CD4-positive, alpha-beta memory T cell (primary cell): ENCODE measurements at places on chromosomes 5 and 9. TPM values are rescaled to one million over a fixed set of nuclear protein-coding genes. Genes with fewer than 3 reads are reported as not detected.

The TAF11L11 gene
- not detected for total RNA-seq

The NTNG2 gene
- total RNA-seq, result 5.9 TPM

The IRX2 gene
- not detected for total RNA-seq

The GABRB2 gene
- not detected for total RNA-seq

The PCDHB6 gene
- total RNA-seq, result not detected

DNA sequence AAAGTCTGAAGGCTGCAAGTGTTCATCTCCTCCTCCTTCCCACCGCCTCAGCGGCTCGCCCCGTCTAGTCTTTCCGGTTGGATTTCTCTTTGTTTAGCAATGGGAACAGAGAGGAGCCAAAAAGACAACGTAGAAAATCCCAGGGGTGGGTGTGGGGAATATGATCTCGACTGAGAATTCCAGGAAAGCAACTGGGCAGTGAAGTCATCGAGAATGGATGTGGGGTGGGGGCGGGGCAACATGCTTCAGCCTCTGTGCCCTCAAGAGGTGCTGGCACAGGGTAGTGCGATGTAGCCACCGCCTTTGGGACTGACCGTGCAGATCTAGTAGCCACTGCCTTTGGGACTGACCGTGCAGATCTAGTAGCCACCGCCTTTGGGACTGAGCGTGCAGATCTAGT lies 12.9 kb downstream of the MSX2 start:
- H3K27me3 ChIP-seq, result peaks cover 26% of the 10 kb centered on the region
- H3K27ac ChIP-seq, result no peak overlapping the region
- DNase-seq, result no peak
- H3K4me3 ChIP-seq, result no peak overlapping the region
- no peaks in the 10 kb centered on the region for H3K4me1 ChIP-seq
- no peaks in the 10 kb centered on the region for H3K36me3 ChIP-seq

- H3K4me3 ChIP-seq, result no peak overlapping the region
- no peak overlapping the region for H3K27ac ChIP-seq
- H3K4me1 ChIP-seq, result no peaks in the 10 kb centered on the region
- DNase-seq, result no peak
These were observed 86.6 kb upstream of the SLC25A48 start for GRCh38 chr5:135747824-135748223.

- no peak for DNase-seq
- no peaks in the 10 kb centered on the region for H3K27me3 ChIP-seq
- H3K4me3 ChIP-seq, result no peak overlapping the region
- no peaks in the 10 kb centered on the region for H3K36me3 ChIP-seq
- H3K27ac ChIP-seq, result no peak overlapping the region
These were observed 176.1 kb upstream of the MVB12B start for GRCh38 chr9:126150411-126151030.

DNA sequence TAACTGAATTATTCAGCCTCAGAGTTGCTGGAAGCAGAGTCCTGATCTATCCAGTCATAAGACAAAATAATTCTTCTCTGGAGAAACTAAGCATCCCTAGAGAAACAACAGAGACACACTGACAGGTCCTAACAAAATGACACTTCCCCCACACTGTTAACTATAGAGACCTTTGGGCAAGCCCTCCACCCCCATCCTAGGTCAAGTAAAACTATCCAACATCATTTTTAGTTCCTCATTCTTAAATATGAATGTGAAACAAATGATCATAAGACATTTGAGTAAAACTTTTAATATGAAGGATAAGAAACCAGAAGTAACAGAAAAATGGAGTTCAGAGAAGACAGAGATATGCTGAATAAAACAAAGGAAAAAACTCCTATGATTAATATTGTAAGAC lies 30.9 kb downstream of the CNTLN start:
- H3K4me1 ChIP-seq, result no peaks in the 10 kb centered on the region
- H3K4me3 ChIP-seq, result no peak overlapping the region
- H3K36me3 ChIP-seq, result no peaks in the 10 kb centered on the region
- DNase-seq, result no peak
- H3K27ac ChIP-seq, result no peak overlapping the region

DNA sequence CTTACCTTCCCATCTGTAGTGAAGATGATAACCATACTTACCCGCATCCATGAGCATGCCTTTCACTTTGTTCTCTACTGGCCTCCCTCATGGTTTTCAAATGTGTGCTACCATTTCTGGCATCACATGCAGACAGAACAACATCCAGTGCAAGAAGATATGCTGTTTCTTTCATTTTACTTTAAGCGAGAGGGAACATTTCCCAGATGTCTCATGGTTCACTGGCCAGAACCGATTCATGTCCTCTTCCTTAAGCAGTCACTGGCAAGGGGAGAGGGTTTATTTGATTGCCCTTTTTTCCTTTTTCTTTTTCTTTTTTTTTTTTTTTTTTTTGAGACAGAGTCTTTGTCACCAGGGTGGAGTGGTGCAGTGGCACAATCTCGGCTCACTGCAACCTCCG lies 37.7 kb downstream of the ARRDC3 start:
- H3K27me3 ChIP-seq, result no peaks in the 10 kb centered on the region
- H3K4me3 ChIP-seq, result no peak overlapping the region
- no peaks in the 10 kb centered on the region for H3K36me3 ChIP-seq
- H3K4me1 ChIP-seq, result no peaks in the 10 kb centered on the region

GRCh38 chr5:50745221-50745910 lies 78.9 kb downstream of the PARP8 start:
- H3K27ac ChIP-seq, result peak overlapping the region; percentile 56
- no peak for DNase-seq
- H3K4me1 ChIP-seq, result peaks cover 88% of the 10 kb centered on the region
- H3K4me3 ChIP-seq, result peak overlapping the region; percentile 32
- no peaks in the 10 kb centered on the region for H3K36me3 ChIP-seq

DNA sequence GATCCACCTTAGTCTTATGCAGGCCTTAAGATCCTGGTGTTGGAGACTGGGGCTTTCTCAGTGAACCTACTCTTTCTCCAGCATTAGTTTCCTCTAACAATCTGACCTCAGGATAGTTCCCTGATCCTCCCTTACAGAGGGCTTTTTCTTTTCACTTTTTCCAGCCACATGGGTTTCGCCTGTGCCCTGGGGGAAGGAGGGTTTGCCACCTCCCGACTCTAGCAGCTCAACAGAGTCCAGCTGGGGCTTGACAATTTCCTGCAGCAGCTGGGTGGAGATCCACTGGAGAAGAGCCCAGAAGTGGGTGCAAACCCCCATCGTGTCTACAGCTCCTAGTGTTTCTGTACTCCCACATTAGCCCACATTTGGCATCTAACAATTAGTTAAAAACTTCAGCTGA lies 7.6 kb upstream of the TMEM252 start:
- no peak overlapping the region for H3K27ac ChIP-seq
- DNase-seq, result no peak
- no peaks in the 10 kb centered on the region for H3K36me3 ChIP-seq
- H3K4me3 ChIP-seq, result no peak overlapping the region
- no peaks in the 10 kb centered on the region for H3K27me3 ChIP-seq

DNA sequence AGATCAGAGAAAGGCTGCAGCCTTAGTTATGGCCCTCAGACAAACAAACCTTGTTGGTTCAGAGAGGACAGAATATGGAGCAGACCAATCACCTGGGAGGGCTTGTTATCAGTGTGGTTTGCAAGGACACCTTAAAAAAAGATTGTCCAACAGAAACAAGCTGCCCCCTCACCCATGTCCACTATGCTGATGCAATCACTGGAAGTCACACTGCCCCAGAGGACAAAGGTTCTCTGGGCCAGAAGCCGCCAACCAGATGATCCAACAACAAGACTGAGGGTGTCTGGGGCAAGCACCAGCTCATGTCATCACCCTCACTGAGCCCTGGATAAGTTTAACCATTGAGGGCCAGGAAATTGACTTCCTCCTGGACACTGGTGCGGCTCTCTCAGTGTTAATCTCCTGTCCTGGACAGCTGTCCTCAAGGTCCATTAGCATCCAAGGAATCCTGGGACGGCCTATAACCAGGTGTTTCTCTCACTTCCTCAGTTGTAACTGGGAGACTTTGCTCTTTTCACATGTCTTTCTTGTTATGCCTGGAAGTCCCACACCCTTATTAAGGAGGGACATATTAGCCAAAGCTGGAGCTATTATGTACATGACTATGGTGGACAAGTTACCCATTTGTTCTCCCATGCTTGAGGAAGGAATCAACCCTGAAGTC lies 36.9 kb upstream of the TBCA start:
- H3K4me3 ChIP-seq, result no peak overlapping the region
- no peak for DNase-seq
- H3K27ac ChIP-seq, result no peak overlapping the region
- no peaks in the 10 kb centered on the region for H3K4me1 ChIP-seq
- H3K27me3 ChIP-seq, result no peaks in the 10 kb centered on the region

GRCh38 chr5:118687100-118687499 lies 301.2 kb downstream of the DTWD2 start:
- no peaks in the 10 kb centered on the region for H3K36me3 ChIP-seq
- no peak overlapping the region for H3K27ac ChIP-seq
- H3K4me3 ChIP-seq, result no peak overlapping the region
- no peaks in the 10 kb centered on the region for H3K27me3 ChIP-seq

DNA sequence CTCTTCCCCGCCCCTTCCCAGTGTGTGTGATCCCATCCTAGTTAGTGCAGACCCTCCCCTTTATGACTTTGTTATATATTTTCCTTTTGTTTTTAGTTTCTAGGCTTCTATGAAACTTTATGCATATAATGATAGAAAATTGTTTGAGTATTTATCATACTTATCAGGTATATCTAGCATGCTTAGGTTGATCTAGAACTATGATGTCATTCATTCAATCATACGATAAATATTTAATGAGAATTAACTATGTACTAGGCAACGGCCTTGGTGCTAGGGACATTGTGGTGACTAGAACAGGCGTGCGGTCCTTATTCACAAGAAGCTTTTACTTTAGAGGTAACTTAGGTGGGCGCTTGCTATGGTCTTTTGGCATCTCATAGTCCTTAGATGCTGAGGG lies 13.6 kb upstream of the ANKRD55 start:
- no peaks in the 10 kb centered on the region for H3K27me3 ChIP-seq
- no peak overlapping the region for H3K4me3 ChIP-seq
- H3K27ac ChIP-seq, result no peak overlapping the region
- no peaks in the 10 kb centered on the region for H3K36me3 ChIP-seq
- DNase-seq, result no peak

GRCh38 chr9:83027153-83027891 lies 35.6 kb downstream of the RASEF start:
- DNase-seq, result no peak
- H3K36me3 ChIP-seq, result no peaks in the 10 kb centered on the region
- H3K4me3 ChIP-seq, result no peak overlapping the region
- H3K4me1 ChIP-seq, result no peaks in the 10 kb centered on the region
- no peak overlapping the region for H3K27ac ChIP-seq

DNA sequence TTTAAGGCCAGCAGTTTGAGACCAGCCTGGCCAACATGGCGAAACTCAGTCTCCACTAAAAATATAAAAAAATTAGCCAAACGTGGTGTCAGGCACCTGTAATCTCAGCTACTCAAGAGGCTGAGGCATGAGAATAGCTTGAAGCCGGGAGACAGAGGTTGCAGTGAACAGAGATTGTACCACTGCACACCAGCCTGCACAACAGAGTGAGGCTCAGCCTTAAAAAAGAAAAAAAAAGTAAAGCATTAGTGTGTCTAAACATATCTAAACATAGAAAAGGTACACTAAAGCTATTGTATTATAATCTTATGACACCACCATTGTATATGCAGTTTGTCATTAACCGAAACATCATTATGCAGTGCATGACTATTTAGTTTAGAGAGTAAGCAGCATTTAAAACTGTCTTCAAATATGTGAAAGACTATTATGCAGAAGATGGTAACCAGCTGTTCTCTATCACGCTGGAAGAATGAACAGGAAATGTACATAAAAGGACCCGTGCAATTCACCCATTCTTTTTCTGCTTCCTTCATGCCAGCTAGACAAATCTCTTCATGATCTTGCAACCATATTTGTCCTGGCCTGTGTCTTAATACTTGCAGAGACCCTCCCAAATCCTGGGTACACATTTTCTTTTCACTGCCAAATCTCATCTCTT lies 58.6 kb downstream of the ITGA1 start:
- no peak overlapping the region for H3K27ac ChIP-seq
- H3K27me3 ChIP-seq, result no peaks in the 10 kb centered on the region
- no peaks in the 10 kb centered on the region for H3K36me3 ChIP-seq
- H3K4me1 ChIP-seq, result peaks cover 7% of the 10 kb centered on the region
- DNase-seq, result no peak
- H3K4me3 ChIP-seq, result no peak overlapping the region

GRCh38 chr5:6273090-6273735 lies 105.1 kb downstream of the MED10 start:
- H3K27me3 ChIP-seq, result no peaks in the 10 kb centered on the region
- H3K4me3 ChIP-seq, result no peak overlapping the region
- no peaks in the 10 kb centered on the region for H3K4me1 ChIP-seq
- H3K36me3 ChIP-seq, result no peaks in the 10 kb centered on the region

DNA sequence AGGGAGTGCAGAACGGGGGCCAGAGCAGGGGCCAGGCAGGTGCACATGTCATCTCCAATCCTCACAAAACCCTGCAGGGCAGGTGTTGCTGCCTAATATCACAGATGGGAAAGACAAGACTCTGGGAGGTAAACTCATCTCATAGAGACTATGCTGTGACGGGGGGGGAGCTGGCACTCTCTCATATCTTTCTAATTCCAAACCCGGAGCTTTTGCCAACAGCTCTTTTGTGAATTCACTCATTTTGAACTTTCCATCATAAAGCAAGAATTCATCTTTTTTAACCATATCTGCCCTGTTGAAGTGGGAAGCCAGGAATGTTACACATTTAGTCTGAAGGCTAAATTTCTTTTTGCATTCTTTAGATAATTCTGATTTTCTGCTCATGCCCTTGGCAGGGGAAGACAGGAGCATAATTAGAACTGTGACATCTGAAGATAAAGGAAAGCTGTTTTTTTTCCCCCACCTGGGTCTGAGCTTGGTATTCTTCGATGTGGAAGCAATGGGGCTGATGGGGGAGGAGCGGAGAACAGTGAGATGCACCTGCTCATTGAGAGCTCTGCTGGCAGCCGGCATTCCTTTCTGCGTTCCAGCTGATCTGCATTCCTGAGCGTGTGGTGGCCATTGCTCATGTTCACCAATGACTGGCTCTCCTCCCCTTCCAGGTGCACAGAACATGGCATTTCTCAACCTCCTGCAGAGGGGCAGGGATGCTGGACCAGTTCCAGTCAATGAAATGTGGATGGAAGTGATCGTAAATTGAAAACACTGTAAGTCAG lies 159.2 kb downstream of the NSG2 start:
- no peaks in the 10 kb centered on the region for H3K27me3 ChIP-seq
- no peaks in the 10 kb centered on the region for H3K4me1 ChIP-seq
- no peak for DNase-seq

DNA sequence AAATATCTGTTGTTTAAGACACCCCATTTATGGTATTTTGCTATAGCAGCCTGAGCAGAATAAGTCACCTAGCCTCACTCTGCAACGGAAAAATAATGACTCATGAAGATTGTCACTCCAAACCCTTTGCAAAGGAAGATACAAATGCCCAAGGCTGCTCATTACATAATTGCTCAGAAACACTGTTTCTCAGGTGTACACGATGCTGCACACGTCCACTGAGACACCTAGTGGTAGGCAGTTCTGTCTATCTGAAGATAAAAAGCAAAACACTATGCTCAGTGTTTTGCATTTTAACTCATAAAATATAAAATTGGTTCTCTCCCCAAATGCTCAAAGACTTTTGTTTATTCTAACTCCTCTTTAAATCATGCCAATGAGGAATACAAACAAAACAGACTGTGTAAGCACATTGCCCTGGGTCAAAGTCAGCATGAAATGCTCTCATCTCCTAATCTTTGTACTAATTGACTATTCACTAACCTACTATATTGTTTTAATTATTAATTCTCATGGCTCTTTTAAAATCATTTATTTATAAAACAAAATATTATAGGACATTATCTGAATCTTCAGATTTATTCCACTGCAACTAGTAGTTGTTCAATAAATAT lies 7.7 kb upstream of the TSLP start:
- no peak overlapping the region for H3K4me3 ChIP-seq
- no peaks in the 10 kb centered on the region for H3K36me3 ChIP-seq
- peaks cover 8% of the 10 kb centered on the region for H3K27me3 ChIP-seq

- H3K4me3 ChIP-seq, result no peak overlapping the region
- DNase-seq, result no peak
- H3K36me3 ChIP-seq, result no peaks in the 10 kb centered on the region
- no peaks in the 10 kb centered on the region for H3K4me1 ChIP-seq
These were observed 1018.4 kb downstream of the TAF11L14 start for GRCh38 chr5:18652404-18653215.
